CD8-positive, alpha-beta T cell (primary cell): ENCODE measurements at places on chromosomes 5 and 9.

DNA sequence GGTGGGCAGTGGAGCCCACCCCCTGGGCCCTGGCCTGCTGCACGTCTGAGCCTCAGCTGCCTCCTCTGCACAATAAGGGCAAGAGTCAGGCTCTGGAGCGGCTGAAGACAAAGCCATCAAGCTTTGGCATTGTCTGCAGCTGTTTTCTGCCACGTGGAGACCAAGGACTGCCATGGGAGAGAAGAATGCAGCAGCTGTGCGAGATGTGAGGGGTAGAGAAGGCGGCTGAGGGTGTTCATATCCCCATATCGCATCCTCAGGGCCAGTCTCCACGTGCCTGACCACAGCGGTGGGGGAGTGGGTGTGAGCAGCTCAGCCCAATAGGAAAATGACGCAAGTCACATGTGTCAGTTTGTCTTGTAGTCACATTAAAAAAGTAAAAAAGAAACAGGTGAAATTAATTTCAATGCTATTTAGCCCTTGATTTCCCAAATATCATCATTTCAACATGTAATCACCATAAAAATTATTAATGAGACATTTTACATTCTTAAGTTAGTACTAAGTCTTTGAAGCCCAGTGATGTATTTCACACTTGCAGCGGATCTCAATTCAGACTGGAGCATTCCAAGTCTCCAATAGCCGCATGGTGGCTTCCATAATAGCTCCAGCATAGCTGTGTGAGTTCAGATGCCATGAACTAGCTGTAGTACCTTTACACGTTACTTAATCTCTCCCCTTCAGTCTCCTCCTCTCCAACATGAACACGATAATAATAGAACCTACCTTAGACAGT lies 6.6 kb downstream of the C1QTNF2 start:
- DNase-seq = no peak

DNA sequence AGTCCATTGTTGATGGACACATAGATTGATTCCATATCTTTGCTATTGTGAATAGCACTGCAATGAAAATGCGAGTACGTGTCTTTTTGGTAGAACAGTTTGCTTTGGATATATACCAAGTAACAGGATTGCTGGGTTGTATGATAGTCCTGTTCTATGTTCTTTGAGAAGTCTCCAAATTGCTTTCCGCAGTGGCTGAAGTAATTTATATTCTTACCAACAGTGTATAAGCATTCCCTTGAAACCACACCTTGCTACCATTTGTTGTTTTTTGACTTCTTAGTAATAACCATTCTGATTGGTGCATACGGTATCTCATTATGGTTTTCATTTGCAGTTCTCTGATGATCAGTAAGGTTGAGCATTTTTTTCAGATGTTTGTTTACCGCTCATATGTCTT lies 792.9 kb downstream of the PTPRD start:
- no peak for DNase-seq

GRCh38 chr5:58255386-58255785 lies 204.5 kb downstream of the PLK2 start:
- DNase-seq = no peak

- DNase-seq = no peak
These were observed 66.1 kb downstream of the HAPLN1 start for GRCh38 chr5:83654427-83654994.

GRCh38 chr9:77463151-77463550 lies 185.0 kb downstream of the GNA14 start:
- DNase-seq = no peak

DNA sequence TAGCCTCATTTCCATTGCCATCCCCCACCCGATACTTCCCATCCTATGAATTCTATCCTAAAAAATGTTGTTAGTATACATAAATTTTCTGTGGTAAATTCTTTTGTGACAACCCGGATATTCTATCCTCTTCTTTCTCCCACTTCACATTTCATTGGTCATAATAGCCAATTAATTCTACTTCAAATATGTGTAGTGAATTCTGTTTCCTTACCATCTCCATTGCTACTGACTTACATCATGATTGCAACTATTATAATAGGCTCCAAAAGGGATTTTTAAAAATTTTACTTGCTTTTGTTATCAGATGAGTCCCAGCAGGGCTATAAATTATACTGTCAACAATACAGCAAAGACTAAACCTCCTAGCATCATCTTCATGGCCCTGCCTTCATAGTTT lies 1326.8 kb downstream of the PTPRD start:
- DNase-seq = no peak

- DNase-seq = no peak
These were observed 9.6 kb downstream of the NEK6 start for GRCh38 chr9:124267271-124267807.

- DNase-seq = no peak
These were observed 28.4 kb downstream of the RUSC2 start for GRCh38 chr9:35518225-35518821.

- DNase-seq = no peak
These were observed 62.8 kb downstream of the GABRB2 start for GRCh38 chr5:161483721-161484120.

- DNase-seq = no peak
These were observed 149.0 kb downstream of the INSYN2B start for GRCh38 chr5:169831331-169831730.

GRCh38 chr9:137634016-137634415 lies 15.2 kb downstream of the EHMT1 start:
- DNase-seq = no peak

- DNase-seq = no peak
These were observed 1.8 kb upstream of the WDR31 start for GRCh38 chr9:113341712-113342410.

GRCh38 chr5:121624035-121624434 lies 227.6 kb upstream of the FTMT start:
- no peak for DNase-seq

DNA sequence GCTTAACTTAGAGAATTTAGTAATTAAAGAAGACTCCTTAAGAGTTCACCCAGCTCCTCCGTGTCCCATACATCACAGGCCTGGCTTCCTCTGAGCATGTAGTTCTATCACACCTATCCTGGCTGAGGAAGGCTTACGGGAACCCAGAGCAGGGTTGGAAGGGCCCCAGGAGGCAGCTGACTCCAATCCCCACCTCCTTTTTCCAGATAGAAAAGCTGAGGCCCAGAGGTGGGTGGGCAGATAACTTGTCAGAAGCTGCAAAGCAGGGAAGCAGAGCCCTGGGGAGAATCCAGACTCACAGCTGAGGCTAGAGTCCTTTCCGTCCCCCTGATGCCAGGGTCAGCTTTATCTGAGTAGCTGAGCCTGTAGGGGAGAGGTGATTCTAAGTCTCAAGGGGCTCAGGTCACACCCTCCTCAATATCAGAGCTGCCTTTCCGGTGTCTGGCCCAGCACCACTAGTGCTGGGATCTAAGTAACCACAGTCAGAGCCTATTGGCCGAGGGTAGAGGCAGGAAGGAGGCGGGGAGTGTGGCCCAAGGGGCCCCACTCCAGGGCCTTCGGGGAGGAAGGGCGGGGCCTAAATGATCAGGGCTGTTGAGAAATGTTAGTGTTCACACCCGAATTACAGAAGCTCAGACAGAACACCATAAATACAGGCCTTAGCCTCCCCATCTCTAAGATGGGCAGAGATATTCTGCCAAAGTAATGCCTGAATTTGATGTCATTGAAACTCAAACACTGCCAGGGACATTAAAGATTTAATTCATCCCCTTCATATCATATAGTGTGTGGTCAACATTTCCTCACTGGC lies 9.9 kb downstream of the CCDC69 start:
- DNase-seq = peak; percentile 80

DNA sequence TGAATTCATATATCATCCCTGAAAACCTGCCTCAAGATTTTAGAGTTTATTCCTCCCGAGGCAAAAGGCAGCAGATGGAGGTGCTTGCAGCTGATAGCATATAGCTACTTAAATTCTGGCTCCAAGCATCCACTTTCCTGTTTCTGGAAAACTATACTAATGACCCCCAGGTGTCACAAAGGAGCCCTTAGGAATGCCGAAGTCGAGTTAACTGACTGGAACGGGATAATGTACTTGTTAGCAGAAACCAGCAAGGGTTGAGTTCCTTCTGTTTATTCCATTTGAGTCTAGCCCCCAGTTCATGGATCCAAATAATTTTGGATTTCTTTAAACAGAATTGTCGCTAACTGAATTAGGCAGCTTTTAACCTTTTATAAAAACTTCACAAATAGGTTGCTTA lies 44.5 kb downstream of the PTTG1 start:
- DNase-seq = no peak
